Activated CD8-positive, alpha-beta memory T cell treated with anti-CD3 and anti-CD28 coated beads for 36 hours (primary cell): ENCODE measurements at places on chromosomes 12 and 14. TPM values are rescaled to one million over a fixed set of nuclear protein-coding genes. Genes with fewer than 3 reads are reported as not detected.

Gene SDS
- not detected for total RNA-seq

Gene DBX2
- total RNA-seq: not detected

Gene NAB2
- 53.6 TPM for total RNA-seq

Gene FOXG1
- not detected for total RNA-seq

Gene LRIG3
- not detected for total RNA-seq

Gene R3HDM2
- total RNA-seq: 29.7 TPM

Gene CD27
- 134 TPM for total RNA-seq

Gene DDN
- 1.2 TPM for total RNA-seq
